ENCODE measurements at places on chromosomes 5 and 9. TPM values are rescaled to one million over a fixed set of nuclear protein-coding genes. Genes with fewer than 3 reads are reported as not detected.

HRH2 gene
- total RNA-seq, result 0.64 TPM

KIF4B gene
- 0.04 TPM for total RNA-seq

RELL2 gene
- 3.8 TPM for total RNA-seq

MYMK gene
- not detected for total RNA-seq

GOLM1 gene
- 108 TPM for total RNA-seq

ANKRD31 gene
- total RNA-seq, result 0.05 TPM

Measured in A549 treated with DMSO at 1 μM for 4 hours (cell line).